Liver (tissue), 10 donors: ENCODE measurements at places on chromosomes 13 and 19. TPM values are rescaled to one million over a fixed set of nuclear protein-coding genes. Genes with fewer than 3 reads are reported as not detected.

- no peak overlapping the region for H3K4me3 ChIP-seq
- no peaks in the 10 kb centered on the region for H3K27me3 ChIP-seq
- no peaks in the 10 kb centered on the region for H3K4me1 ChIP-seq
- H3K36me3 ChIP-seq = no peaks in the 10 kb centered on the region
Measured at GRCh38 chr13:30730526-30730925, 4.8 kb upstream of the ALOX5AP start.

The CYP2S1 gene
- 1.9 TPM for polyA plus RNA-seq

DNA sequence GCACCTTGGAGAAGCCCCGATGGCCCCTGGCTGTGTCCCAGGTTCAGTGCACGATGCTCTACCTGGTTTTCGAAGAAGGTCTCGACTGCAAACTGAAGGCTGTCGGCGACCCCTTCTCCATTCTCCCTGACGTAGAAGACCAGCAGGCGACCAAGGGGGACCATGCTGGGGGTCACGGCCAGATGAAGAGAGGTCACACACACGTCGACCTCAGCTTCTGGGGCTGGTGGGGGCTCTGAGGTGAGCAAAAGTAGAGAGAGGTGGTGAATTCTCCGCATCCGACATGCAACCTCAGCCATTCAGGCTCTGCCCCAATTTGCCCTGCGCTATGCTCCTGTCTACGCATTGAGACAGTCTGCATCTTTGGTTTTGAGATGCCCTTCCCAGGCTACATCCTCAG lies 49.3 kb downstream of the CPAMD8 start:
- H3K27ac ChIP-seq = no peak overlapping the region
- H3K4me1 ChIP-seq = no peaks in the 10 kb centered on the region
- no peak for DNase-seq

DNA sequence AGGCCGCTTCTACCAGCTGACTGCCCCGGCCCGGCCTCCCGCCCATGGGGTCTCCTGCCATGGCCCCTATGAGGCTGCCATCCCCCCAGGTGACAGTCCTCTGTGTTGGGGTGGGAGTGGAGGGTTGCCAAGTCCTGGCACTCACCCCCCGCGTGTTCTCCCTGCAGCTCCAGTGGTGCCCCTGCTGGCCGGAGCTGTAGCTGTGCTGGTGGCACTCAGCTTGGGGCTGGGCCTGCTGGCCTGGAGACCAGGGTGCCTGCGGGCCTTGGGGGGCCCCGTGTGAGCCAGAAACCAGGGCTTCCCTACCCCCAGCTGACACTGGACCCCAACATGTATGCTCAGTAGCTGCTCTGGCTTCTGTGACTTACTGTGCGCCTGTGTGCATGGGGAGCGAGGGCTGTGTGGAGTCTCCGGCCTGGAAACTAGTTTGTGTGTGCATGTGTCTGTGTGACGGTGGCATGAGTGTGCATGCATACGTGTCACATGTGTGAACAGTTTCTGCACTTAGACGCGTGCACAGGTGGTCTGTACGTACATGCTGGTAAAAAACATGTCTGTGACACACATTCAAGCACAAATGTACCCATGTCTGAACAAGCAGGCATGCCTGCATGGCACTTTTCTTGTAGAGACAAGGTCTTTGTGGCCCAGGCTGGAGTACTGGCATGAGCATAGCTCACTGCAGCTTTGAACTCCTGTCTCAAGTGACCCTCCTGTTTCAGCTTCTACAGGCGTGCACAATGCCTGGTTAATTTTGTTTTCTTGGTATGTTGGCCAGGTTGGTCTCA lies 4.9 kb downstream of the ACP4 start:
- peaks cover 7% of the 10 kb centered on the region for H3K36me3 ChIP-seq
- no peaks in the 10 kb centered on the region for H3K4me1 ChIP-seq
- H3K27me3 ChIP-seq = no peaks in the 10 kb centered on the region

The C19orf38 gene
- 1.1 TPM for polyA plus RNA-seq

The AP3D1 gene
- 21.7 TPM for polyA plus RNA-seq

- DNase-seq = no peak
- peaks cover 21% of the 10 kb centered on the region for H3K36me3 ChIP-seq
- H3K27me3 ChIP-seq = no peaks in the 10 kb centered on the region
- no peak overlapping the region for H3K4me3 ChIP-seq
- H3K4me1 ChIP-seq = no peaks in the 10 kb centered on the region
Measured at GRCh38 chr19:5149508-5149907, 180.6 kb downstream of the KDM4B start.

The LRRC63 gene
- polyA plus RNA-seq = 0.03 TPM

- no peak for DNase-seq
- H3K27me3 ChIP-seq = no peaks in the 10 kb centered on the region
- H3K4me3 ChIP-seq = no peak overlapping the region
- peak overlapping the region; percentile 43 for H3K27ac ChIP-seq
- peaks cover 14% of the 10 kb centered on the region for H3K4me1 ChIP-seq
- H3K36me3 ChIP-seq = no peaks in the 10 kb centered on the region
Measured at GRCh38 chr19:18475762-18476331, 37.9 kb upstream of the ISYNA1 start.

DNA sequence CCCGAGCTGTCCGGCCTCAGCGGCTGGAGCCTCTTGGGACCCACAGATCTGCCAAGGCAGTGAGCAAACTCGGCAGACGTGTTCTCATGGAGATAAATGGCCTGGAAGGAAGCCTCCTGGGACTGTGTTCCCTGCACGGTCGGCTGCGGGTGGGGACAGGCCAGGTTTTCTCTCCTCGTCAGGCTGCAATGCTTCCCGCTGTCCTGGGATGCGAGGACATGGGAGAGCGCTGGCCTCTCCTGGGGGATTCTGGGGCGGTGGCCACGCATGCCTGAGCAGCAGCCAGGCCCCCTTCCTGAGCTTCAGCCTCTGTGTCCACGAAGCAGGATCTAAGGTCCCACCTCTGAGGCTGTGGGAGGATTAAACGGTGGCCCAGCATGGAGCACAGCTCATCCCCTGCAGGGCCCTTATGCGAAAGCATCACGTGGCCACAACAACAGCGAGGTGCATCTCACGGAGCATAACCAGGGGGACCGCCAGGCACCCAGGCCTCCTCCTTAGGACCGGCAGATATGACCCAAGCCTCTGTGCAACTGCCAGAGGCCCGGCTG lies 21.2 kb upstream of the C13orf46 start:
- peaks cover 2% of the 10 kb centered on the region for H3K36me3 ChIP-seq
- no peaks in the 10 kb centered on the region for H3K4me1 ChIP-seq
- no peaks in the 10 kb centered on the region for H3K27me3 ChIP-seq
- H3K4me3 ChIP-seq = no peak overlapping the region
- no peak overlapping the region for H3K27ac ChIP-seq
- no peak for DNase-seq

DNA sequence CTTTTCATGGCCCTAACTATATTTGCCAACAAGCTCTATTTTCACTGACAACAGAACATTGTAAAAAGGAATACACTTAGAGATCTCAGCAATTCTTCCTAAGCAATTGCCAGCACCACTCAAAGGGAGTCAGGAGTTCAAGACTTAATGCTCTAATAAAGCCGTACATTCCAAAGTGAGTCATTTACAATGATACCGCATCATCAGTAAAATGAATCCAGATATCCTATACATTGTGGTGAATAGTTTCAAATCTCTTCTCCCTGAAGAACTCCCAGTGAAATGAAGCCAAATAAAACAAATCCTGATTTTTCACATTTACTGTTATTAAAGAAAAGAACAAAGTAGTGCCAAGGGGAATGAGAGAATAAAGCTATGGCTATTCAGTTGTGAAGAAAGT lies 2898.7 kb upstream of the PCDH20 start:
- no peaks in the 10 kb centered on the region for H3K36me3 ChIP-seq
- H3K4me3 ChIP-seq = no peak overlapping the region
- H3K4me1 ChIP-seq = no peaks in the 10 kb centered on the region
- H3K27me3 ChIP-seq = no peaks in the 10 kb centered on the region
- H3K27ac ChIP-seq = no peak overlapping the region

GRCh38 chr19:46823049-46823448 lies 27.6 kb downstream of the AP2S1 start:
- H3K27me3 ChIP-seq = no peaks in the 10 kb centered on the region
- no peak overlapping the region for H3K27ac ChIP-seq
- H3K4me3 ChIP-seq = no peak overlapping the region
- no peaks in the 10 kb centered on the region for H3K36me3 ChIP-seq
- H3K4me1 ChIP-seq = no peaks in the 10 kb centered on the region

The ERICH6B gene
- polyA plus RNA-seq = 0.94 TPM

- H3K27ac ChIP-seq = no peak overlapping the region
- peaks cover 18% of the 10 kb centered on the region for H3K36me3 ChIP-seq
- H3K4me3 ChIP-seq = no peak overlapping the region
- peaks cover 2% of the 10 kb centered on the region for H3K4me1 ChIP-seq
Measured at GRCh38 chr19:2324220-2324948, 4.0 kb downstream of the LSM7 start.

The CGB7 gene
- not detected for polyA plus RNA-seq

The SLC25A41 gene
- polyA plus RNA-seq = not detected

- H3K4me3 ChIP-seq = no peak overlapping the region
- peaks cover 3% of the 10 kb centered on the region for H3K4me1 ChIP-seq
Measured at GRCh38 chr19:11479090-11479897, 1.6 kb downstream of the ELAVL3 start.

- no peak overlapping the region for H3K4me3 ChIP-seq
- H3K27ac ChIP-seq = peak overlapping the region; percentile 59
- H3K27me3 ChIP-seq = no peaks in the 10 kb centered on the region
- H3K4me1 ChIP-seq = no peaks in the 10 kb centered on the region
- no peak for DNase-seq
Measured at GRCh38 chr13:31045286-31046081, 113.0 kb downstream of the TEX26 start.

The EPSTI1 gene
- polyA plus RNA-seq = 2.1 TPM

- no peak for DNase-seq
- no peak overlapping the region for H3K4me3 ChIP-seq
- no peaks in the 10 kb centered on the region for H3K4me1 ChIP-seq
- no peaks in the 10 kb centered on the region for H3K36me3 ChIP-seq
- H3K27ac ChIP-seq = no peak overlapping the region
- H3K27me3 ChIP-seq = peaks cover 3% of the 10 kb centered on the region
Measured at GRCh38 chr19:19213426-19214158, 1.8 kb downstream of the NCAN start.

DNA sequence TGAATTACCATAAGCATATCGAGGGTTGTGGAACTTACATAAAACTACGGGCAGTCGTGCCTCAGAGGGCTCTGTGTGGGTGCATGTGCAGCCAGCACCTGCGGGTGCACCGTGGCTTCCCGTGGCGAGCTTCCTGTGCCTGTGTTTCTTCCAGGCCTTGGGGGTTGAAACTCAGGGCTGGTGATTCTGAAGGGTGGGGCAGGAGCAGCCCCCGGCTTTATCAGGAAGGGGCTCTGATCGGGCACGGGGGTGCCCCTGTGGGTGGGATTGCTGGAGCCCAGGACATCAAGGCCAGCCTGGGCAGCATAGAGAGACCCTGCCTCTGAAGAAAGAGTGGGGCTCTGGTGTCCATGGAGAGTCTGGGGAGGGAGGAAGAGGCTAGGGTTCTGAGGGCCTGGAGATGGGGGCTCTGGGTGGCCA lies 11.1 kb downstream of the ATP4B start:
- H3K27me3 ChIP-seq = no peaks in the 10 kb centered on the region
- no peak overlapping the region for H3K27ac ChIP-seq
- peaks cover 28% of the 10 kb centered on the region for H3K4me1 ChIP-seq
- no peak for DNase-seq

The ZNF780A gene
- polyA plus RNA-seq = 16.3 TPM

DNA sequence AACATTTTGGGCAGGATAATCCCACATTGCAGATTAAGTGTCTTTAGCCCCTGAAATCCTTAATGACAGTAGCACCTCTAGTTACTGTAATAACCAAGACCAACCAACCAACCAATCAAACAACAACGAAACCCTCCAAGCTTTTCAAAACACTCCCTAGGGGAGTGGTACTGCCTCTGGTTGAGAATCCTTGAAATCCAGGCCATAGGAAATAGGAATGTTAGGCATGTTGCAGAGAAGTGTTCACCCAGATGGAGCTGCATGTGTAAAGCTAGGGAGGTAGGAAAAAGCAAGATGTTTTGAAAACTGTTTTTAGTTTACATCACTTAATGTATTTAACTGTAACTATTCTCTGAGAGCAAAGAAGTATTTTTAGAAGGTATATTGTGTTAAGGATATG lies 4.5 kb downstream of the LACC1 start:
- H3K27me3 ChIP-seq = no peaks in the 10 kb centered on the region
- H3K4me3 ChIP-seq = no peak overlapping the region
- H3K27ac ChIP-seq = no peak overlapping the region
- H3K36me3 ChIP-seq = no peaks in the 10 kb centered on the region
- peaks cover 2% of the 10 kb centered on the region for H3K4me1 ChIP-seq

- no peaks in the 10 kb centered on the region for H3K4me1 ChIP-seq
- no peak overlapping the region for H3K4me3 ChIP-seq
- DNase-seq = no peak
- H3K36me3 ChIP-seq = no peaks in the 10 kb centered on the region
Measured at GRCh38 chr13:104326523-104326922, 1260.3 kb upstream of the SLC10A2 start.

DNA sequence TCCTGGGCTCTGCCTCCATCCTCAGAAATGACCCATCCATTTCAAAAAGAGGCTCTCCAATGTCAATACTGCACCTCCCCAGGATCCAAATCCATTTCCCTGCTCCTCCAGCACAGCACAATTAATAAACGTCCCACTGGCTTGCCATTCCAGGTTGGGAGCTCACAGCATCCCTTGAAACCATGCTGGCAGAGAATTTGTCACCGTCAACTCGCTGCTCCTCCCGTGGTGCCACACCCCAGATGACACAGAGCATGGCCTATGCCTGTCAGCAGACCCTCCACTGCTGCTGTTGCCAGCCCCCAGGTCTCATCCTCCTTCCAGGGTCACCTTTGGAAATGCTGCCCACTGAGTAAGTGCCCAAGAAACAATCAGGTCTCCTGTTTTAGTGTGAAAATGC lies 53.0 kb upstream of the UQCRFS1 start:
- peaks cover 6% of the 10 kb centered on the region for H3K27me3 ChIP-seq
- H3K27ac ChIP-seq = no peak overlapping the region
- no peak overlapping the region for H3K4me3 ChIP-seq
- H3K4me1 ChIP-seq = no peaks in the 10 kb centered on the region

DNA sequence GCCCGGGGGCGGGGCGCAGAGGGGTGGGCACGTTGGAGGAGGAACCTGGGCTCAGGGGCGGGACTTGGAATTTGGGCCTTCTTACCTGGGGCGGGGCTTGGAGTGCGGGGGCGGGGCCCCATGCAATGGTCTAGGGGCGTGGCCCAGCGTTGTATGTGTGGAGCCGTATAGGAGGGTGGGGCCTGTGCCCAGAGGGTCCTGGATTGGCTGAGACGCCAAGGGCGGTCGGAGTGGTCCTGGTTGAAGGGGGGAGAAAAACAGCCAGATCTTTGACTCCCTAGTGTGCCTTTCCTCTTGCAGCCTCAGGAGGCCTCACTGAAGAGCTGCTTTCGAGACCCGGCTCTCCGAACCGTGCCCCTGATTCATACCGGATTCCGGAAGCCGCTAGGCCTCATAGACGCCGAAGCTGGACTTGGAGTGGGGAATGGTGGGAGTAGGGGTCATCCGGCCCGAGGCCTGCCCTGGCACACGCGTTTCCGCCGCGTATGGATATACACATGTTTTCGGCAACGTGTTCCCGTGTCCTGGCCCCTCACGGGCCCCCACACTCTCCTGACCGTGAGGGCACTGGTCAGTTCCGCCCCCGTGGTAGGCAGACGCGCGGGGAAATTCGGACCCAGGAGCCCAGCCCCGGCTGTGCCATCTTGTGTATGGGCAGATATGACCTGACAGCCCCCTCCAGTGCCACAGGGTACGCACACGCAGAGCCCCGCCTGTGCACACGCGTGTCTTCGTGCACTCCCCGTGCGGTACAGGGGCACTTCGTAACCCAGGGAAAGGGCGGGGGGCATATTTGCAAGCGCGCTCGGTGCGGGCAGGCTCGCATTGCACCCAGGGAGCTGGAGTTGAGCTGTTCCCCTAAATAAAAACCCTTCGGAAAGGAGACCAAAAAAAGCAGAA lies 661 bp upstream of the PRR12 start:
- peaks cover 21% of the 10 kb centered on the region for H3K4me1 ChIP-seq
- peak; percentile 97 for DNase-seq
- H3K36me3 ChIP-seq = no peaks in the 10 kb centered on the region
- no peaks in the 10 kb centered on the region for H3K27me3 ChIP-seq

The FCAR gene
- 0.39 TPM for polyA plus RNA-seq

The SLITRK6 gene
- polyA plus RNA-seq = 0.22 TPM

The ZNF772 gene
- 0.81 TPM for polyA plus RNA-seq
